Stimulated activated CD4-positive, alpha-beta T cell treated with anti-CD3 and anti-CD28 coated beads, Interleukin-15, amount 100 ng/mL, for 1 hour (primary cell): ENCODE measurements at places on chromosomes 5 and 9.

GRCh38 chr9:128764361-128764760 is 7.4 kb downstream of the ZER1 start:
- DNase-seq: no peak

DNA sequence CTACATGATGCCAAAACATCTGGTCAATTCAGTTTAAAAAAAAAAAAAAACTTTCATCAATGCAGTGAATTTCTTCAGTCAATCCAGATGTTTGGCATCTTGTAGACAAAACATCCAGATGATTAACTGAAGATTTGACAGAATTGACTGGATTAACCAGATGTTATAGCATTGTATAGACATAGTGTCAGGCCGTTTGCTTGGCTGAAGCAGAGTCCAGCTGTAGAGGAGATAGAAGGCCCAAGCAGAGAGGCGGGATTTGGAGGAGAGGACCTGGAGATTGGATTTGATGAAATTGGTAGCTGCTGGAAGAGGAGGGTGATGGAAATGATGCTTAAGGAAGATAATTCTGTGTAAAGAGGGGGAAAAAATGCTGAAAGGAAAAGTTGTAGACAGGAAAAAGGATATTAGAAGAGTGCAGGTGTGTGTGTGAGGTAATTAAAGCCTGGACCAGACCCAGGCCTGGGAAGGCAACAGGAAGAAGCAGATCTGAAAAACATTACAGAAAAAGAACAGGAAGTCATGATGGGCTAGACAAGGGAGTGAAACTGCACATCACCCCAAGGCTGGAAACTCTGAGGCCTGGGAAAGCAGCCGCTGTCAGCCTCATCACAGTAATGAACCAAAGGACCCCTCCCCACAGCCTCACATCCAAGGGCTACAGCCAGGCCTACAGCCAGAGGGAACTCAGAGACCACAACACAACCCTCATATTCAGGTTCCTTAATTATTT is 258.3 kb downstream of the CWC27 start:
- DNase-seq: no peak

GRCh38 chr5:78634634-78635033 is 13.9 kb downstream of the LHFPL2 start:
- no peak for DNase-seq

DNA sequence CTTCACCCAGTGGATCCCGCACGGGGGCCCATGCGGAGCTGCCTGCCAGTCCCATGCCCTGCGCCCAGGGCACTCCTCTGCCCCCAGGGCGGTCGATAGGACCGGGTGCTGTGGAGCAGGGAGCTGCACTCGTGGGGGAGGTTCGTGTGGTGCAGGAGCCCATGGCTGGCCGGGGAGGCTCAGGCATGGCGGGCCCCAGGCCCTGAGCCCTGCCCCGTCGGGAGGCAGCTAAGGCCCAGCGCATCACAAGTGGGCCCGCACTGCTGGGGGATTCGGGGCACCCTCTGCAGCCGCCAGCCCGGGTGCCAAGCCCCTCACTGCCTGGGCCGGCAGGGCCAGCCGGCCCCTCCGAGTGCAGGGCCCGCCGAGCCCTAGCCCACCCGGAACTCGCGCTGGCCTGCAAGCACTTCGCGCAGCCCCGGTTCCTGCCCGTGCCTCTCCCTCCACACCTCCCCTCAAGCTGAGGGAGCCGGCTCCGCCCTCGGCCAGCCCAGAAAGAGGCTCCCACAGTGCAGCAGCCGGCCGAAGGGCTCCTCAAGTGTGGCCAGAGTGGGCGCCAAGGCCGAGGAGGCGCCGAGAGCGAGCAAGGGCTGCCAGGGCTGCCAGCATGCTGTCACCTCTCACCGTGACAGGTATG is 221.1 kb upstream of the RORB start:
- DNase-seq: no peak

GRCh38 chr5:169566202-169566601 is 17.4 kb upstream of the SPDL1 start:
- DNase-seq: no peak

- no peak for DNase-seq
These were observed 342.7 kb upstream of the RFX3 start for GRCh38 chr9:3868466-3868865.

DNA sequence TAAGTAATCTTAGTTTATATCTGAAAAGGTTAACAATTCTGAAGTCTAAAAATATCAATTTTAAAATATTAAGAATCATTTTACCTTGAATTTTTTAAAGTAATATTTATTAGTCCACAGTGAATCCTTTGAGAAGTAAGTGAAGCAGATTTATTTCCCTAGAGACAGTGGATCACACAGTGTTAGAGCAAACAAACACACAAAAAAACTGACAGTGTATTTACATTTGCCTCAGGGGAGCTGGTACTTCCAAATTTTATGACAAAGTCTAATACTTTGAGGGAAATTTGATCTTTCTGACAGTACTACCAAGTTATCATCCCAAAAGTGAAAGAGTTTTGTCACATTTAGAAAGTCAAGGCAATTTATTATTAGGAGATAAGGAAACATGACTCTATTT is 1750.6 kb upstream of the CDH9 start:
- no peak for DNase-seq
